ENCODE measurements at places on chromosomes 11 and 22.

- no peak for DNase-seq
Observed at GRCh38 chr11:96057502-96057901, 133.6 kb upstream of the MTMR2 start.

- no peak for DNase-seq
Observed at GRCh38 chr22:16563555-16564520, 28.8 kb downstream of the CCT8L2 start.

GRCh38 chr11:133811850-133812685 lies 33.2 kb downstream of the SPATA19 start:
- DNase-seq: no peak

GRCh38 chr11:80034801-80035200 lies 594.0 kb upstream of the TENM4 start:
- DNase-seq: no peak

- DNase-seq: peak; percentile 93
Observed at GRCh38 chr22:20904008-20904979, 12.9 kb upstream of the CRKL start.

- DNase-seq: peak; percentile 17
Observed at GRCh38 chr11:33375688-33376311, 118.6 kb downstream of the HIPK3 start.

GRCh38 chr22:44047891-44048301 lies 23.8 kb downstream of the PARVB start:
- DNase-seq: peak; percentile 25

GRCh38 chr11:11532574-11532973 lies 89.2 kb downstream of the GALNT18 start:
- no peak for DNase-seq

DNA sequence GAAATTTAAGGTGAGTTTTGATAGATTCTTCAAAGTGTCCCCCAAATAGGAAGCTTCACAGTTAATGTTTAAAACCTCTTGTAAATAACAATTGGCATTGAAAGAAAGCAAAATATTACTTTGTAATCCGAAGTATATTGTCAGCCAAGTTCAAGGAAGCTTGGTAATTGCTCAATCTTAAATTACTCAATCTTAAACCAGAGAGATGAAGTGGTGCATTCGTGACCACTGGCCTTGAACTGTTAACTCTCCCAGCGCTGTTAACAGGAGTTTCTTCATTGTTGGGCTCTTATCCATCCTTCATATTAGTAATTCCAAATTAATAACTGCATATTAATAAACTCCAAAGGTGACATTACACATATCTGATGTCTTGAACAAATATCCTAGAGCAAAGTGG lies 20.6 kb upstream of the FDX1 start:
- peak; percentile 44 for DNase-seq

- no peak for DNase-seq
Observed at GRCh38 chr11:95456714-95457491, 225.9 kb upstream of the SESN3 start.

DNA sequence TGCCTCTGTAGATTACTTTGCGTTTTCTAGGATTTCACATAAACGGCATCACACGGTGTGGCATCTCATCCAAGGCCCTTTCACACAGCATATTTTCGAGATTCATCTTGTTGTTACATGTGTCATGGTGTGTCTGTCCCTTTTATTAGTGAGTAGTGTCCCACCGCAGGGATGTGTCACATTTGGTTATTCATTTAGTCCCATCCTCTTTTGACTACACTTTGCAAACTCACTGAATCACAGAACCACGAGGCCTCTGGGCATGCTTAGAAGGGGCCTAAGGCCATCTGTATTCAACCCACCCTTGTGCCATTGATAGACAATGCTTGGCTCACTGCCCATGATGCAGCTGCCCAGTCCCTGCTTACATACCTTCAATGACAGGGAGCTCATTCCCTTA lies 4.2 kb upstream of the RAC2 start:
- no peak for DNase-seq

Data from AG08395 (cell line).